Activated CD8-positive, alpha-beta T cell treated with anti-CD3 and anti-CD28 coated beads, Interleukin-2, amount 10 ng/mL, durations not matched to agents 7 days and 5 days (primary cell): ENCODE measurements at places on chromosomes 1 and 21. TPM values are rescaled to one million over a fixed set of nuclear protein-coding genes. Genes with fewer than 3 reads are reported as not detected.

GRCh38 chr21:25175938-25176337 is 431.3 kb downstream of the MRPL39 start:
- DNase-seq = no peak

DNA sequence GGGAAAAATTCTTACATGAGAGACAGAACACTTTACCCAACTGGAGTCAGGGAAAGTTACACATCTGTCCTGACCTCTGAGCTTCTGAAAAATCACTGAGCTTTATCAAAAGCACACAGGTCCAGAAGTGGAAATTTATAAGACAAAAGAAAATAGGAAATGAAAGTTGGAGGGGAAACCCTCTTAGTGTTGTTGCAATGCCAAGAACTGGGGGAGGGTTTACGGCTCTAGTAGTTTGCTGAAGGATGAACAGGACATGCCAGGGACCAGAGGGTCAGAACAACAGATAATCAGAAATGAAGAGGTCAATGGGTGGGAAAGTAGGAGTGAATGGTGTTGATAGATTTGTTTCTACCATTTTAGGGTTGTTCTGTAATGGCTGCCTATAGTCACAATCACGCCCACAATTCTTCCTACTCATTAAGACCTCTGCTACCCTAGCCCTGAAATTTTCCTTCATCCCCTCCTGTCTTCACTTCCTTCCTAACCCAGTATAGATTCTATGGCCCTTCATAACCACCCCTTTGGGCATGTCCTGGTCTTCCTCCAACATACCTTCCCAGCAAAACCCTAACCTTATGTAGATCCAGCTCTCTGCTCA is 30.3 kb upstream of the FMOD start:
- no peak for DNase-seq

DNA sequence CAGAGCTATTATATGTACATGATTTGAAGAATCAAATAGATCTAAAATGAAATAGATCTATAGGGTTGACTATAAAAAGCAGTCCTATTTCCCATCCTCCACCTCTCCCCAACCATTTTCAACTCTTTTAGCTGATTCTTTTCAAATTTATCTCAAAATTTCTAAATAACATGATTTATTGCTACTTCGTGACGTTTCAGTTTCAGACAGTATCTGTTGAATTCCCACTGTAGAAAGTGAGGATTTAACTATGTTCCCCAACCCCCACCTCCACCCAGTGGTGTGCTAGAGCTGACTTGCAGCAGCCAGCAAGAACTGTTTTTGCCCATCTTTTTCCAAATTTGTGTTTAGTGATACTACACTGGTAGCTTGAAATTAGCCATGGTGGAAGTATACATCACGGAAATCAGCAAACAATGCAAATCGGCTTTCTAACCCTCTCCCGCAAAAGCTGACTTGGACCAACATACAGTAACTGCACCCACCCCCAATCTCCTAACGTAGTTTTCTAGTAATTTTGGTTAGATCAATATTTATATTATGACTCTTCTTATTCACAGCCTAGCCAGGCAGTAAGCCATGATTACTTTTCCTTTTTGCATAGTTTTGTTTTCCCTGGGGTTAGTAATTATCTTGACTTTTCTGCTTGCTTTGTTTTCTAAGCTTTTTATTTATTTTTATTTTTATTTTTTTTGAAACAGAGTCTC is 10.9 kb downstream of the SEMA4A start:
- no peak for DNase-seq

- DNase-seq = no peak
These were observed 607.8 kb upstream of the B3GALT2 start for GRCh38 chr1:193794239-193794638.

PSMD4 gene
- total RNA-seq = 194 TPM

- DNase-seq = no peak
These were observed 273.2 kb downstream of the USP25 start for GRCh38 chr21:16002874-16003466.

DNA sequence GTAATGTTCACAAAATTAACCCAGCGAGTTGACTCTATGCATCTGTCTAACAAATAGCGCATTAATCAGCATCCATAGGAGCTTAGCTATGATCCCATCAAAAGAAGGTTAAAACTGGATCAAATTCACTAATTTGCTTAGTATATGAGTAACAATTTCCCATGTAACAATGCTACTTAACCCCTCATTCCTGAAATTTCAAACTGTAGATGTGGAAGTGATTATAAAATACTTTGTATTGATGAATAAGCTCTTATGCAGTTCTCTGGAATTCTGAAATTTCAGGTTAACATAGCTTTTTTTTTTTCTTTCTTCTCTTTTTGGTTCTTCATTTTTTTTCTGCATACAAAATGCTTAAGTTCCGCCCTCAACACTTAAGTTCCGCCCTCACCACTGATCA is 1272.7 kb downstream of the KCNT2 start:
- no peak for DNase-seq

GBP2 gene
- total RNA-seq = 95.8 TPM

DNA sequence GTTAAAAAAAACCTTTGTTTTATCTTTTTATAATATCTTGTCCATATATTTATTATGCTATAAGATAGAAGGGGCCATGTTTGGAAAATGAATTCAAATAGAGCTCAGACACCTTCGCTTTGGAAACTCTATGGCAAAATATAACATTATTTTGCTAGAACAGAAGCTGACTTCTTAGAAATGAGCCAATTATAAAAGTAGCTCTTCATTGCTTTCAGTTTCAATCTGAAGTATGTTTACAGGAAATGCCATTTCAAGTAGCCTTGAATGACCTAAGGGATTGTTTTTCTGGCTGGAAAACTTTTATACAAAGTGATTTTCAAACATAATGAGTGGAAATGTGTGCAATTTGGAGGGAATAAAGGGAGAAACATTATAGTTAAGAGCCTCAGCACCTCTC is 37.8 kb upstream of the GBP5 start:
- no peak for DNase-seq

SLC16A4 gene
- total RNA-seq = 0.26 TPM

DNA sequence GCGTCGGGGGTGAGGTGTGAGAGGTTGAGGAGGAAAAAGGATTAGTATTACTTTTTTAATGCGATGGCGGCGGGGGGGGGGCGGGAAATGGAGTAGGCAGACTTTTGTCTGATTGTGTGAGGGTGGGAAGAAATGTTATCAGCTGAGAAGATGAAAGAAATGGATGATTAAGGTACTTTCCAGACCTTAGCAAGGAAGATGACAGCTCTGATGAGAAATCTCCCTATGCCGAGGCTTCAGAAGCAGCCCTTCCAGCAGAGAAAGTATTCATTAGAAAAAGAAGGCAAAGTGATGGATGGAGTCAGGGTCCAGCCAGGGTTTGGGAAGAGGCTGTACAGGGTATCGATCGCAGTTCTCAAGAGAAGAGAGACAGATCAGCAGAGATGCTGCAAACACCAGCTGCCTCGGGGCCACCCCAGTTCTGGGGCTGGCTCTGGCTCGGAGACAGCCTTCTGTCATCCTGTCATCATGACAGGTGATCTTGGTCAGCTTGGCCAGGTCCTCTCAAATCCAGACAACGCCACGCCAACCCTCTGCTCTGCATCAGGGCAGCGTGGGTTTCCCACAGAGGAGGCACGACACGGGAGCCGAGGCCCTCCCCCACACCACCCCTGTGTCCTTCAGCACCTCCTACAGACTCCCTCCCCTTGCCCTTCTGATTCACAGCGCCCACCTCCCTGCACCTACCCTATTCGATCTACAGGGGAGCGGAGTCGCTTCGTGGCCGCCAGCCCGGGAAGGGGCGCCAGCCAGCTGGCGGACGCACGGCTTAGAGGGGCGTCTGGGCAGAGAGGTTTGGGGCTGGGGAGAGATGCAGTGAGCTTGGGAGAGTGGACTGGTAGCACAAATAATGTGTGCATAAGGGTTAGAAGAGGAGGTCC is 674 bp upstream of the ATXN7L2 start:
- peak; percentile 53 for DNase-seq

DNA sequence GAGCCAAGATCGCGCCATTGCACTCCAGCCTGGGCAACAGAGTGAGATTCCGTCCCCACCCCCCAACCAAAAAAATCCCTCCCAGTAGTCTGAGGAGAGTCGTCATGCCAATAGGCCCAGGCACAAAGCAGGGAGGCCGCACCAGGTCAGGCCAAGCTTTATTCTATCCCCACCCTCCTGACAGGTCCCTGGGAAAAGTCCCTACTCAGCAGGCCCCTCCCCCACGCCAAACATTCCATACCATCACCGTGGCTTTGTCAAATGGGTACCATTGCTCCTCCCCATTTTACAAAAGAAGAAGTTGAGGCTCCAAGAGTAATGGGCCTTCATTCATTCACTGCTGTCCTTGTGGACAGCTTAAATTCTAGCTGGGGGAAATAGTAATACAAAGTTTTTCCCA is 5.3 kb downstream of the GPR3 start:
- no peak for DNase-seq

DNA sequence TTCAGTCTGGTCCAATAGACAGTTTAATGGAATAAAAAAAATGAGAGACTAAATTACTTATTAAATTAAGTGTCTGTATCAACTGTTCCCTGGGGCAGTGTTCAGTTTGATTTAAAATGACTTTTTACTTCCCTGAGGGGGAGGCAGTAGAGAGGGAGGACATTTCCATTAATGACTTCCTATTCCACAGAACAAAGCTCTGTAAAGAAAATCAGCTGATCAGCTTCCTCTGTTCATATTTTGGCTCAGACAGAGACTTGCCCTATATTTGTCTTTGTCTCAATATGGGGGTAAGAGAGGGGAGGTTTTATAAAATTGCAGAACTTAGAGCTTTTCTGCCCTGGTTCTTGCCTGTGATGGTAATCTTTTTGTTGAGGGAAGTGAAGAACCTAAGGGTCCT is 8.4 kb downstream of the CFAP126 start:
- no peak for DNase-seq

- DNase-seq = peak; percentile 75
These were observed 36.4 kb upstream of the JAK1 start for GRCh38 chr1:65002508-65003315.

NID1 gene
- total RNA-seq = 0.05 TPM

FBXO28 gene
- total RNA-seq = 28.4 TPM

BEST4 gene
- 0.26 TPM for total RNA-seq

S100A12 gene
- not detected for total RNA-seq

- no peak for DNase-seq
These were observed 127.5 kb upstream of the DNAH14 start for GRCh38 chr1:224801844-224802490.
